ENCODE measurements at places on chromosomes 16 and 17.
A peak's percentile ranks its signal among the peaks of the same experiment; 100 is the strongest.

GRCh38 chr17:16442141-16442540 lies 26.8 kb downstream of the TRPV2 start:
- no peak for DNase-seq

DNA sequence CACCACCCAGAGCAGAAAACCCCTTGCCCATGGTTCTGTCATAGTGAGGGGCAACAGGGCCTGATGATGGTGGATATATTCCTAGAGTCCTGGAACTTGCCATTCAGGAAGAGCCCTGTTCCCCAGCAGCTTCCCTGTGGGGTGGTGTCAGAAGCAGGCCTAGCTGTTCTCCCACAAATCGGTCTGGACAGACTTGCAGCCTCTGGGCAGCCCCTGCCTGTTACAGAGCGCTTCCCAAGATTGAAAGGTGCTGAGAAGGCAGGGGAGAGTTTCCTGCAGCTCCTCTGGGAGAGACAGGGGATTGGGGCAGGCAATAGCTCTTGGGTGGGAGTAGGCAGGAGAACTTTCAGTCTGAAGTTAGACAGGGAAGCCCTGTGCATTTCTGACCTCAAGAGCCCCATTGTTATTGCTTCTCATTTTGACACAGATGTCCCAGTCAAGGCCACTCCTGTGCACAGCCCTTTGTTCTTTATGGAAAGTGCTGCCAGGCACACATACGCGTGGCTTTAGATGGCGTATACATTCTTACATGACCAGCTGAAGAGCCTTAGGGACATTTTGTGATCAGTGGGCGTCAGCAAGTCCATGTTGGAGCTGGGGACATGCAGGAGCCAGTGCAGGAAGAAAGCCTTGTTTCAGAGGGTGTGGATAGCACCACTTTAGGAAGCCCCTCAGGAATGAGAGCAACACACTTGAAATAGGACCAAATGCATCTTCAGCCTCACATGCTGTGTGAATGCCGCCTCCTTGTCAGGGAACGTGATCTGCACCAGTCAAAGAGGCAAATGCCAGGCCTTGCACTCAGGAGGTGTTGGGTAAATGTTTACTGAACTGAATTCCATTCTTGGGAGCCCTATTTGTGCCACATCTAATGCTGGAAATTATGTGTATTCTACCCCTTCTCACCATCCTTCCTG lies 67.5 kb downstream of the GNAO1 start:
- no peak for DNase-seq

GRCh38 chr17:48549914-48550501 lies 5.1 kb upstream of the HOXB2 start:
- no peak for DNase-seq

- no peak for DNase-seq
Observed at GRCh38 chr17:64236827-64237403, 26.1 kb downstream of the TEX2 start.

DNA sequence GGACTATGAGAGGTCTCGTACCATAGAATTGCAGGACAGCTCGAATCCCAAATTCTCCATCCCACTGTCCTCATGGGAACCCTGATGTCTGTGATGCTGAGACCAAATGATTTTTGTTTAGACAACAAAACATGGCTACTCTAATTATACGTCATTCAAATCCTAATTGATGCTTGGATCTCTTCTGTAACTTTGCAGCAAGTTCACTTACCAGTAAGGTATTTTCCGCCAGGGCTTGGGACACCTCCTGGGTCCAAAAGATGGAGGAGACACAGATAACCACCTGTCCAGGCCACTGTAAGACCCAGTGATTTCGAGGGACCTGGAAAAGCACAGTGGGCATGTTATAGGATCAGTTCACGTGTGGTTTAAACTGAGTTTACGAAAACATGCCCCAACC lies 92.8 kb downstream of the DNAH3 start:
- no peak for DNase-seq

DNA sequence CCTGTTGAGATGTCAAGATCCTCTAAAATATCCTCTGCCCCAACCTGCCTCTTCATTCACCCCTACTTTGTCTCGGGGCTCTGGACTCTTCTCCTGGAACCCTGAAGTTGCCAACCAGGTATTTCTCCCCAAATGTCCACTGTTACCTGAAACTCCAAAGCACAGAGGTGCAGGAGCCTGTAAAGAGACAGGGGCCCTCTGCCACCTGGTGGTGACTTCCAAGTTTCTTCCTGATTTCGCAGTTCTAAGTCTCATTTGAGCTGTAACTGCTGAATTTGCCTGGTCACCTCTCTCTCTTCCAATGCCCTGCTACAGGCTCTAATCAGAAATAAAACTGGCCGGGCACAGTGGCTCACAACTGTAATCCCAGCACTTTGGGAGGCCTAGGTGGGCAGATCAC lies 77.1 kb upstream of the RCVRN start:
- no peak for DNase-seq

GRCh38 chr17:80294653-80295052 lies 34.0 kb downstream of the RNF213 start:
- no peak for DNase-seq

DNA sequence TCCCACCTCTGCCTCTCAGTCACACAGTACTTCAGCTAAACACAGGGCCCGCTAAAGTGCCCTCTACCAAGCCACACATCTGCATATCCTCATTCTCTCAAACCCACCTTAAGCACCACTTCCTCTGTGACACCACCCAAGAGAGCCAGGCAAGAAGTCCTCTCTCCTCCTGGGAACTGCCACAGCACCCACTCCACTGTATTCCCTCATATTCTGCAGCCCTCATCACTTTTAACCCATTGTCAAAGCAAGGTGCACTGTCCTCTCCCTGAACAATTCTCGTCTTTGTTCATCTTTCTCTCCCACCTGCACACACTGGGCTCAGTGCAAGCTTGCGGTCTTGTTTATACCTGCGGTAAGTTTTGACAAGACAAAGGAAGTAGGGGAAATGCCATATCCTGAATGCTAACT lies 13.6 kb downstream of the CHD9 start:
- no peak for DNase-seq

GRCh38 chr16:80680046-80680445 lies 124.4 kb downstream of the CDYL2 start:
- no peak for DNase-seq

- DNase-seq = no peak
Observed at GRCh38 chr17:66432411-66432957, 130.1 kb downstream of the PRKCA start.

GRCh38 chr17:29572691-29573557 lies 4.4 kb downstream of the TP53I13 start:
- peak; percentile 63 for DNase-seq

DNA sequence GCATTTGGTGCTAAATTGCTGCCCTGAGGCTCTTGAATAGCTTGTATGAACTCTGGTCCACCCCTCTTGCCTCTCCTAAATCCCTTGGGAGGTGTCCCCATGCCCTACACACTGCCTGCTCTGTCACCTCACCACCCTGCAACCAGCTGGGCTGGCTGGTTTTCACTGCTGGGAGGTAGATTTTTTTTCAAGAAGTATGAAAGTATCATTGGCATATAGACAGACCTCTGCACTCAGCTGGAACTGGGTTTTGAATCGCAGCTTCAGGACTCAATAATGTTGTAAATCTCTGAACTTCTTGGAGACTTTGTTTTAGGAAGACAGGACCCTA lies 184.9 kb downstream of the MSI2 start:
- no peak for DNase-seq

GRCh38 chr17:19341641-19342610 lies 20.6 kb downstream of the B9D1 start:
- DNase-seq = peak; percentile 51

- no peak for DNase-seq
Observed at GRCh38 chr17:82693168-82693867, 5.2 kb downstream of the RAB40B start.

DNA sequence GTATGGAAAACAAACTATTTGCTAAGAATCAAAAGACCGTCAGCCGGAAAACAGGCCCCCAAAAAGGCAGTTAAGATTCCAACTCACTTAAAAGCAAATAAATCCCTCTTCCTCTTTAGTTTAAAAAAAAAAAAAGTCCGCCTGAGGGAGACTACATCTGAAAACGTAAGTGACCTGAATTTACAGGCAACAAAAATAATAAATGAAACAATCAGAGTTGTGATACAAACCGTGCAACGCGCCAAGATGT lies 1.1 kb downstream of the KANSL1 start:
- no peak for DNase-seq

DNA sequence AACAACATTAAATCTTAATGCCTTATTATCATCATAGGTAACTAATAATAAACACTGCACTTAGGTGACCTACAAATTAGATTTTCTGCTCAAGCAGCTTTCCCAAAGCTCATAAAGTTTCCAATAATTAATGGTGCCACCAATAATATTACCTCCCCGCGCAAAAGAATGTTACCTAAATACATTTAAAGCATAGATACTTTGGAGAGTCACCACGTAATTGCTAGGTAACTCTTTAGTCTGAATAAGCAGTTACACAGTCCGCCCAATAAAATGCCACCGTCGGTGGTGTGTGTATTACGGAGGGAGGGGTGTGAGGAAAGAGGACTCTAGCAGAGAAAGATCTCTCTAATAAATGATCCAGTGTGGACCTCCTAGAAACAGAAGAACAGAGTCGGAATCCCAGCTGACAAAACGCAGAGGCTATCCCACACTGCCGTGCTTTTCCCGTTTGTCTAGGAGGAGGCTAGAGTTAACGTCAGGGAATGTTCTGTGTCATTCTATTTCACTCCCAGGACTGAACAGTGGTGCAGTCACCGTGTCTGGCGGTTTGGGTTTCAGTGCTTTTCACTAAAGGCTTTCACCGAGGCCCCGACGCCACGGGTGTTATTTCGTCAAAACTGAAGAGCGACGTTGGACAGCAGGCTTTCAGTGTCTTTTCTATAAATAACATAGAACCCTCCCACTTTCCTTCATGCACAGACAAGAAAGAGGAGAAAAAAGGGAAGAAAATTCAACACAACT lies 630 bp downstream of the RNFT1 start:
- peak; percentile 61 for DNase-seq

DNA sequence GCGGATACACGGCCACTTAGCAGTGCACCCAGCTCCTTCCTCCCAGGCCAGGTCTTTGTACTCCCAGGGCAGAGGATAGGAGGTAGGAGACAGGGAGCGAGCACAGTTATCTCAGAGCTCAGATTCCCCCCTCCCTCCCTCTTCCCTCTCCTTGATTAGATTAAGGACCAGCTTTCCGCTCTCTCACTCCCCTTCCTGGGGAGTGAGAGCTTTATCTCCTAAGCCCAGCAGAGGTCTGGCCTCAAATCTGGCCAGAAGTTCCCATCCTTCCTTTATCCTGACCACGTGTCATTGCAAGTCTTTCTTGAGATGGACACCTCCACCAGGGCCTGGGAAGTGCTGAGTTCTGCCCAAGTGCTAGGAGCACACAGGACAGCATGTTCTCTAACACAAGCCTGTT lies 5.1 kb downstream of the ARL4D start:
- DNase-seq = no peak

DNA sequence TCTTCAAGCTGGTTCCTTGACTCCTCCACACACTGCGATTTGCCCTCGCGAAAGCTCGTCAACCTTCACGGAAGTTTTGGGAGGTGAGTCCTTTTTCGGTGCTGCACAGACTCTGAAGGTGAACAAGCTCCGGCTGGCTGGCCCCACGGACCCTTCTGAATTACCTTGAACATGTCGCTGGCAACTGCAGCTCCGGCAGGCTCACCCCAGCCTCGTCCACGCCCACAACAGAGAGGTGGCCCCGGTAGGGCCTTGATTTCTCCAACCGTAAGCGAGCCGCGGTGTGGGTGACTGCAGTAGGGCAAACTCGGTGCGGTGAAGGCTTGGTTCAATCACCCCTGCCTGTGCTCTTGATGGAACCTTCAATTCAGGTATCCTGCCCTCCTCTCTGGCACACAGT lies 1020.7 kb upstream of the GOT2 start:
- DNase-seq = no peak
